ENCODE measurements at places on chromosomes 1 and 21.

DNA sequence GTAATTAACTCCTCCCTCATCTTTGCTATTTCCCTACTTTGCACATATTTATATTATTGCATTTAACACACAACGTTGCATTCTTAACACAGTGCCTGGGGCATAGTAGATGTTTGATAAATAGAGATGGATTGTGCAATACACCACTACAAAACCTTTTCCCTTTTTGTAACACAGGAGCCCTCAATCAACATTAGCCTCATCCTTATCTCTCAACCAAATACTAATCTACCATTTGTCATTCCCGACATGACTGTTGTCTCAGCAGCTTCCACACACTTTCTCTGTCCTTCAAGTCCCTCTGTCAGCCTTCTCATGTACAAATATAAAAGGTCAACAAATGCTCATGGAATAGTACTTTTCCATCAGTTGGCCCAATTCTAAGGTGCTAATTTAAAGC, 78.9 kb upstream of the KCNK2 start:
- DNase-seq = no peak

DNA sequence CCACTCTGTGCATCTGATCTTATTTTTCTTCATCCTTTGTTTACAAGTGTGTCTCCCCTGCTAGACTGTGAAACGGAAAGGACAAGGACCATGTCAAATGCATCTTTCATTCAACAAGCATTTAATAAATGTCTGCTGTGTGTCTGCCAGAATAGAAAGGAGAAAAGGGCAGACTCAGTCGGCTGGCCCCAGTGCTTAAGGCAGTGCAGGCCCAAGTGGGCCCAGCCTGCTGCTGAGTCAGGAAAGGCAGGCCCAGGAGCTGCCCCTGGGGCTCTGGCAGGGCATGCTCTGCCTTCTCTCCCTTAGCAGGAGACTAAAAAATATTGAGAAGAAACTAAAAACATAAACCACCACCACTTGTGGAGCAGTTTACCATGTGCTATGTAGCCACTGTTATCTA, 38.1 kb downstream of the PLEKHA6 start:
- no peak for DNase-seq

GRCh38 chr1:14625572-14625971, 27.1 kb downstream of the KAZN start:
- DNase-seq = no peak

DNA sequence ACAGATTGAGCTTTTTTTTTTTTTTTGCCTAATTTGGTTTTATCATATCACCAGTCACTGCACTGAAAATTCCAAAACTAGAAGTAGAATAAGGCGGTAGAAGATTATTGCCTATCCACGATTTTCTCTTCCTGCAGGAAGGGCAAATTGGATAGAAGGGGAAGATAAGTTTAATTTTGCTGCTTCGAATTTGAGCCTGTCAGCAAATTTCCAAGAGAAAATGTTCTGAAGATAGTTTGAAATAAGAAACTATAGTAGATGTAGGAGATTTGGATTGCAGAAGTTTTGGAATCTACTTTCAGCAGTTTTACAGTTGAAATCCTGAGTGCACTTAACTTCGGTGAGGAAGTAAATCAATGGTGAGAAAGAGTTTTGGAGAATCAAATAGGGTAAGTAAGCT, 164.9 kb downstream of the PTBP2 start:
- no peak for DNase-seq

- no peak for DNase-seq
Observed at GRCh38 chr1:88433556-88433955, 250.5 kb upstream of the PKN2 start.

DNA sequence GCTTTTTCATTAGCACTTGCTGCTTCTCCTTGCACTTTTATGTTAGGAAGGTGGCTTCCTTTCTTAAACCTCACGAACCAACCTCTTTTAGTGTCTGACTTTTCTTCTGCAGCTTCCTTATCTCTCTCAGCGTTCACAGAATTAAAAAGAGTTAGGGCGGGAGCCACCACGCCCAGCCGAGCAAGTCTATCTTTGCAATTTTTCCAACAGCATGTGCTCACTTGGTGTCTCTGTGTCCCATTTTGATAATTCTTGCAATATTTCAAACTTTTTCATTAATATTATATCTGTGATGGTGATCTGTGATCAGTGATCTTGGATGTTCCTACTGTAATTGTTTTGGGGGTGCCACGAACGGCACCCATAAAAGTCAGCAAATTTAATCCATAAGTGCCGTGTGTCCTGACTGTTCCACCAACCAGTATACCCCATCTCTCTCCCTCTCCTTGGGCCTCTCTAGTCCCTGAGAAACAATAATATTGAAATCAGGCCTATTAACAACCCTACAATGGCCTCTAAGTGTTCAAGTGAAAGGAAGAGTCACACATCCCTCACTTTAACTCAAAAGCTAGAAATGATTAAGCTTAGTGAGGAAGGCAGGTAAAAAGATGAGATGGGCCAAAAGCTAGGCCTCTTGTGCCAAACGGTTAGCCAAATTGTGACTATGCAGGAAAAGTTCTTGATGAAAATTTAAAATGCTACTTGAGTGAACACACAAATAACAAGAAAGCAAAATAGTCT, 15.9 kb upstream of the ITPKB start:
- DNase-seq = no peak

DNA sequence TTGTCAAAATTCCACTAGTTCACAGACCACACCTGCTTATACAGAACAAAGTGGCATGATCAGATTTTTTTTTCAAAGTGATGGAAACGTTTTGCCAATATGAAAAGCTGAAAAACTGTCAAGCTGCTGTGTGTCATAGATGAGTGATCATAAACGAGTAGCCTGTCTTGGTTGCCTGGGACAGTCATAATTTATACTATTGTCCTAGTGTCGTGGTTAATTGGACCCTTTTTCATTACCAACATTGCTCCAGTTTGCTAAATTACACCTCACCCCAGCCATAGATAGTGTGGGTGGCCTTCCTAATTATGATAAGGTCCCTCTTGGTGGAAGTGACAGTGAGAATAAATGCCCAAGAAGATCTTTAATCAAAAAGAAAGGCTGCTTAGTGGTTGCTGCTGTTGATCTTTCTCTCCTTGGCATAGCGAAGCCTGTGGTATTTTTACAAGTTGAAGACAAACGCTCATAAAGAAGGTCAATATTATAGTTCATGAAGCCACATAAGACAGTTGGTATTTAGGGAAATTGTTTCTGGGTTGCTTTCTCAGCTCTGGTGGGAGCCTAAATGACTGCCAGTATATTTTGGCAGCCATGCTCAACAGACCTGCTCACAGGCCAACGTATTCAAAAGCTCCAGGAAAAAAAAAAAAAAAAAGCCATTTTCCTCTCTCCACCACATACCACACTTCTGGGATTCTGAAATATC, 478.1 kb downstream of the PLA2G4A start:
- no peak for DNase-seq

GRCh38 chr1:17466359-17466758, 26.9 kb upstream of the RCC2 start:
- no peak for DNase-seq

- no peak for DNase-seq
Observed at GRCh38 chr1:17877896-17878295, 122.8 kb downstream of the ACTL8 start.

- no peak for DNase-seq
Observed at GRCh38 chr1:184682956-184683355, 71.7 kb downstream of the EDEM3 start.

DNA sequence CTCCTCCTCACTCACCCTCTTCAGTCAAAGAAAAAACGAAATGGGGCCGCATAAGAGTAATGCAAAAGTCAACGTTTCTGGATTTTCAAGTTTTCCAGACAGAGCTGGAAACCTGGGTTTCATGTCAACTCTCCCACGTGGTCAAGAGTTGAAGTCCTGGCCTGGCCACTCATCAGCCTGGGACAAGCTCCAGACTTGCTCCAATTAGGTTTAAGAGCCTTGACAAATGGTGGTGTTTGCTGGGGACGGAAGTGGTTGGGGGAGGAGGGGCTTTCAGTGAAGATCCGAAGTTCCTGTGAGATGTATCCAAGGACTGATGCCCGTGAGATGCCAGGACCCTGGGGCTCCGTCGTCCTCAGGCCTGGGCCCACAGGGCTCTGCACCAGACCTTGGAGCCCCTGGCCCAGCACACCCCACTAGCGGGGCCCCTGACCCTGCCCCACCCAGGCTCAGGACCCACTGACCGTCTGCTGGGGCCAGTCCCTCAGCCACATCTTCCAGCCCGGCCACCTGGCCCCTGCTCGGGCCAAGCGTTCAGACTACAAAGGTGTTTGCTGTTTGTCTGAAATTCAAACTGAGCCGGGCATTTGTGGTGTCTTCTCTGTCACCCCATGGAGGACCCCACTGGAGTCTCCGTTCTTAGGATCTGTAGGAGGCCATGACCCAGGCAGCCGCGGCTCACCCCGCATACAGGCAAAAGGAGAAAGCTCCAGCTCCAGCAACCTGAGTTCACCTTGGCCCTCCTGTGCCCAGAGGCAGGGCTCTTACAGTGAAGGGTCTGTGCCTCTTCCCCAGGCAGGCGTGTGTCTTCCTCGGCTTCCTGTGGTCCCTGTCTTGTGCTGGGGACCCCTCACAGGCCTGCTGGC, 53.3 kb downstream of the SIK1 start:
- no peak for DNase-seq

DNA sequence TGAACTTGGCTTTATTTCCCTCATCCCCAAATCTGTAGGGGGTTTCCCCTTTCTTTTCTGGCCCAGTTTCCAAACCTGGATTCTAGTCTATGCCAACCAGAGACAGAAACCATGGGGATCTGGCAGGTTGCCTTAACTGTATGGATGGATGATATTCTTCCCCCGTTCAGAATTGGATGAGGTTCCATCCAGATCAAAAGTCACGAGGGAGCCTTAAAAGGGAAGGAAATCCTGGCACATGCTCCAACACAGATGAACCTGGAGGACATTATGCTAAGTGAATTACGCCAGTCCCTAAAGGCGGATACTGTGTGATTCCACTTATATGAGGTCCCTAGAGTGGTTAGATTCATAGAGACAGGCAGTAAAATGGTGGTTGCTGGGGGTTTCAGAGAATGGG, 124.4 kb downstream of the HUNK start:
- DNase-seq = peak; percentile 12

All from Karpas-422 (cell line).